MM.1S (cell line): ENCODE measurements at places on chromosomes 7 and 10.

DNA sequence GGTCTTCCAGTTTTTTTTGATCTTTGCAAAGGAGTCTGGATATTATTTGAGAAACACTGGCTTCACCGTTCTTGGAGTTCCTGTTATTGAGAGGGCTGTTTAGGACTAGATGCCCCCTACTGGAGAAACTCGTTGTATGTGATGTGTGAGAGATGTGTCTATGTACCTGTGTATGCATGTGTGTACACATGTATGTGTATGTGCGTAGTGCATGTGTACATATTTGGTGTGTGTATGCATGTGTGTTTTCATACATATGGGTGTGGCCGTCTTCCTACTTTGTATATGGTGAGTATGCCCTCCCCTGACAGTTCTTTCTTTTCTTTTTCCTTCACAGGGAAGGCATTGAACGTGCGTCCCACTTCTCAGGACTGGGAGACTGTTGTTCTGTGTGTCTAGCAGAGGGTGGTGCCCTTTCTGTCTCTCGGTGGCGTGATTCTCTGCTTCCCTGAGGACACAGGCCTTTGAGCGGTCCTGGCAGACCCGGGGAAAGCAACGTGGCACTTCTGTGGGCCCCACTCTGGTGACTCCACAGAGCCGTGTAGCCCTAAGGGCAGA, 3.0 kb upstream of the CALHM3 start:
- DNase-seq, result peak; percentile 81

DNA sequence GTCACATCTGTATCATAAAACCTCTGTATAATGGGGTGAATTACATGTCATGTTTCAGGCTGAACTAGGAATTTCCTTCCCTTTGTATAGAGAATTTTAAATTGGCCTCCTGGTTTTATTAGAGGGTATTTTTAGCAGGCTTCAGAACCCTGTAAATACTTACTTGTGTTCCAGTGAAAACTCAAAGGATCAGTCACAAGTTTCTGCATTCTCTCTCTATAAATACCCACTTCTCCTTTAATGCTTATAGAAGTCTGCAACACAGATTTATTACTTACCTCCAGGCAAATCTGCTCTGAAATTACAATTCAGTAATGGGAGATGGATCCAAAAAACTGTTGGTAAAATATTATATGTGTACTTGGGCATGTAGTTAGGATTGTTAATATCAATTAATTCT, 161.6 kb downstream of the GLI3 start:
- no peak for DNase-seq

DNA sequence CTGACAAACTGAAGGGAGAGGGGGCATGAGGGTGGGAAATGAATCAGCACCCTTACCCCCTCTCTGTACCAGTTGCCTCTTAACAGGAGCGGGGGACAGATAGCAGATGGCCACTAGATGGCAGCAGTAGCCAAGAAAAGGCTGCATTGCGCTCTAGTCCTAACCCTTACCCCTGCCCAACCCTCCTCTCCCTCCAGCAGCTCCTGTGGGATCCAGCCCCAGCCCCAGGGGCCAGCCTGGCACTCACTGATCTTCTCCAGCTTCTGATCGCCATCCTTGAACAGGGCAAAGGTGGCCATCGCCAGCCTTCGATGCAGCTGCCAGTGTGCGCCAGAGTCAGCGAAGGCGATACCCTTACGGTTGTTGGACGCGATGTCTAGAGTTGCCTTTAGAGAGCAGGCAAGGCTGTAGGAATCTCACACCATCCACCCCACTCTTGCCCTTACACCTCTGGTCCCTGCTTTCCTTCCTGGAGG, 2.2 kb downstream of the CYP17A1 start:
- peak; percentile 71 for DNase-seq

DNA sequence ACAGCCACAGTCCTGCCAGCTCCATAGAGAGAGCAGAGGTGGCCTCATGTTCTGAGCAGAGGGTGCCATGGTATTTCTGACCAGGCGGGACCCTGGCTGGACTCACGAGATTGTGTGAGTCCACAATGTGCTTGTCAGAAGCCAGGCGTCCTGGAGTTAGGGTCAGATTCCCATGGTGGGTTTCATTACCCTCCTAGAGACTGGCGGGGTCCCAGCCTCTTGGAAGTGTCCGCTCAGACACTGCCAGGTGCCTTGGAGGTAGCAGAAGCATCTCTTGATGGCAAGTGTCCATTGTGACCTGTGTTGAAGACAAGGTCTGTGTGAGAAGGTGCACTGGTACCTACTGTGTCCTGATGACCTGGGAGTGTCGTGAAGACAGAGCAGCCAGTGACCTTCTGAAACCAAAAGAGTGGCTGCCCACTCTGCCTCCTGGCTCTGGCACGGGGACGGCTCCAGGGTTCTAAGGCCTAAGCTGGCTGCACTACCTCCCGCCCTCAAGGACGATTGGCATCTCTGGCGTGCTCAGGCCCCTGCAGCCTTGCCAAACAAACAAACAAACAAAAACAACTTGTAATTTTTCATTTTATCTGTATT, 56.8 kb downstream of the MGMT start:
- no peak for DNase-seq

DNA sequence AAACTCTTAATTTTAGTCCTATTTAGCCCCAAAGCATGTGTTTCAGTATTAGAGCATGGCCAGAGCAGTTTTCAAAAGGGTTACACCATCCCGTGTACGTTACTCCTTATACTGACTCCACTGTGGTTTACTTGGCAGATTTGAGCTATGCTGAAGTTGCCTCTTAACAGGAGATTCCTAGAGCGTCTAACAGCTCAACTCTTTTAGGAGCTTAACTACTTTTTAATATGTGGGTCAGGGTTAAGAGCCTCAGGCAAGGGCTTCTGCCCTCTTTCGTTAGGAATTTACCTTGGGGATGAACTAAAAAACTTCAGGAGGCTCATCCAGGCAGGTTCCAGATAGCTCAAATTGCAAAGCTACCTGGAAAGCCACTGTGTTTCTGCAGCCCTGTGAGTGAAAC, 674.8 kb upstream of the C7orf33 start:
- DNase-seq, result no peak

DNA sequence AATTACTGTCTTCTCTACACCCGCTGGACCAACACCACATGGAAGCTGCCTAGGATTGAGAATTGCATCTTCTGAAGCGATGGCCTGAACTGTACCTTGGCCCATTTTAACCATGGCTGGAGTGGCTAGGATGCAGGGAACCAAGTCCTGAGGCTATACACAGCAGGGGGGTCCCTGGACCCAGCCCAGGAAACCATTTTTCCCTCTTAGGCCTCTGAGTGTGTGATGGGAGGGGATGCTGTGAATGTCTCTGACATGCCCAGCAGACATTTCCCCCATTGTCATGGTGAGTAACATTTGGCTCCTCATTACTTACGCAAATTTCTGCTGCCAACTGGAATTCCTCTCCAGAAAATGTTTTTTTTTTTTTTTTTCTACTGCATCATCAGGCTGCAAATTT, 822.7 kb downstream of the PCDH15 start:
- no peak for DNase-seq

DNA sequence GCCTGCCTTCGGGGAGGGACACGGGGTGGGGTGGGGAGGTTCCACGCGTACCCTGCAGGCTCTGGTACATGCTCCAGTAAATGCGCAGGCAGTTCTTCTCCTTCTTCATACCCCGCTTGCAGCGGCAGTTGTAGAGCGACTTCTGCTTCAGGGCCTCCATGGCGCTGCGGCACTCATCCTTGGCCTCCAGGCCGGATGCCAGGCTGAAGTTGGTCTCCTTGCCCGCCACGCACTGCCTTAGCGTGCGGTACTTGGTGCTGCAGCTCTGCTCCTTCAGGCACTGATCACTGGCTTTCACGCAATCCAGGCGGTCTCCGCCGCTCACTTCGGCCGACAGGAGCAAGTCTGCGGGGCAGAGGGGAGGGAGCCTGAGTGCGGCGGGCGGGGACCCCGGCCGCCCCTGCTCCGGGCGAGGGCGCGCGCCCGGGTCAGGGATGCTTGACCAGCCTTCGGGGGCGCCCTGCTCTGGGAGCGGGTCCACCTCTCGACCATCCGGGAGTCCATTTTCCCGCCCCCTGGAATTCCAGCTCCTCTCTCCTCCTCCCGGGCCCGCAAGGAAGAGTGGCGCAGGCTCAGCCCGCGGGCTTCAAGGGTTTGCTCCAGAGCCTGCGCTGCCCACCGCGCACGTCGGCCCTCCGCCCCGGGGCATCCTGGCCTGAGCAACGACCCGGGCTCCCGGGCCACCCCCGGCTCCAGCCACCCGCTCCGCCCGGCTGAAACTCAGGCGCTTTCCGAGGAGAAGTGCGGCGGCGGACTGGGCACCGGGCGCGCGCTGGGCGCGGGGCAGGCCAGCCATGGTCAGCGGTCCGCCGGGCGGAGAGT, 2.0 kb downstream of the GFRA1 start:
- DNase-seq, result no peak

DNA sequence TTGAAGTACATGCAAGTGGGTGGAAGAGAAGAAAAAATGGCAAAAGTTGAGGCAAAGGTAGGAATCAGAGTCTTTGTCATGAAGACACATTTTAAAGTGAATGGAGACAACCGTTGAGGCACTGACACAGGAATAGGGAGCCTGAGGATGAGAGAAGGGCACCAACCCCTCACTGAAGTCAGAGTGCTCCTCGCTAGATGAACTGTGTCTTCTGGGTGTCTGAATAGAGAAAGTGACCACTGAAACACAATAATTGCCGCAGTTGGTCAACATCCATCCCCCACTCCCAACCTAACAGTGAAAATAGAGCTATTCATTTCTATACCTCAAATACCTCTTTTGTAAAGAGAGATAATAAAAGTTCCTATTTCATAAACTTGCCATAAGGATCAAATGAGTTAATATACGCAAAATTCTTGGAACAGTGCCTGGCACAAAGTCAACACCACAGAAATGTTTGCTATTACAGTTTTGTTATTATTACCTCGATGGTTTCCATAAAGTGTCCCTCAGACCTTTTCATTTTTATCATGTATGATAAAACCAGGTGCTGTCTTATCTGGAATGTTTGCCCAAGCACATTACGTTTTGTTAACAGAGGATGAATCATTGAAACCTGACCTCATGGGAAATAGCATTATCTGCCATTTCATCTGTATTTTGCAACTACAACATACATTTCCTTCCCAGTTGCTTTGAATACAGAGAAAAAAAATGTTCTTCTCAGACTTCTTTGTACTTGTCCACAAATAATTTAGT, 61.8 kb upstream of the SP4 start:
- DNase-seq, result no peak

GRCh38 chr10:95440038-95440725, 121.0 kb downstream of the SORBS1 start:
- no peak for DNase-seq

DNA sequence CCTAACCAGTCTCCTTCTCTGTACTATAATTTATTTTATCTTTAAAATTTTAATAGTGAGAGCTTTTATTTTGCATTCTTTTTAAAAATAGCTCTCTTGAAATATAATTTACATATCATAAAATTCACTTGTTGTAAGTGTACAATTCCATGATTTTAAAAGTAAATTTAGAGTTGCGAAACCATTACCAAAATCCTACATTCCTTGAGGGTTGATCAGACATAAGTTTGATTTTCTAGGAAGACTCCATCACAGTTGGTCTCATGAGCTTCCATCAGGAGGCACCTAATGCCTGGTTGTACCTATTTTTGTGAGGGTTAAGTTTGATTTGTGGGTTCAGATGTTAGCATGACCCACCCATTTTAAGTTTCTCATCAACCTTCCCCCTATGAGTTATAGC, 108.1 kb downstream of the BMPER start:
- no peak for DNase-seq

GRCh38 chr10:129704225-129704624, 237.2 kb downstream of the MGMT start:
- no peak for DNase-seq

GRCh38 chr10:5640036-5640435, 26.4 kb downstream of the ASB13 start:
- DNase-seq, result no peak

DNA sequence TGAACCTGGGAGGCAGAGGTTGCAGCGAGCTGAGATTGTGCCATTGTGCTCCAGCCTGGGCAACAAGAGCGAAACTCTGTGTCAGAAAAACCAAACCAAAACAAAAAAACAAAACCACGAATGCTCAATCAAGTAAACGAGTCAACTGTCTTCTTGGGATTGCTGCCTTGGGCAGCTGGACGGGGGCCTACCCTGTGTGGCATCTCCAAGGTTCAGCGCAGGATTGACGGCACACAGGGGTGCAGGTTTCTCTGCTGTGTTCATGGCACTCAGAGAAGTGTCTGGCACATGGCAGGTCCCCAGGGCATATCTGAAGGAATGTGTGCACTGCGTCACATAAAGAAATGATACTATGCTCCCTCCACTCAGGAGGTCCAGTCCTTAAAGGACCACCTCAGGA, 25.2 kb upstream of the CRYGN start:
- DNase-seq, result no peak

DNA sequence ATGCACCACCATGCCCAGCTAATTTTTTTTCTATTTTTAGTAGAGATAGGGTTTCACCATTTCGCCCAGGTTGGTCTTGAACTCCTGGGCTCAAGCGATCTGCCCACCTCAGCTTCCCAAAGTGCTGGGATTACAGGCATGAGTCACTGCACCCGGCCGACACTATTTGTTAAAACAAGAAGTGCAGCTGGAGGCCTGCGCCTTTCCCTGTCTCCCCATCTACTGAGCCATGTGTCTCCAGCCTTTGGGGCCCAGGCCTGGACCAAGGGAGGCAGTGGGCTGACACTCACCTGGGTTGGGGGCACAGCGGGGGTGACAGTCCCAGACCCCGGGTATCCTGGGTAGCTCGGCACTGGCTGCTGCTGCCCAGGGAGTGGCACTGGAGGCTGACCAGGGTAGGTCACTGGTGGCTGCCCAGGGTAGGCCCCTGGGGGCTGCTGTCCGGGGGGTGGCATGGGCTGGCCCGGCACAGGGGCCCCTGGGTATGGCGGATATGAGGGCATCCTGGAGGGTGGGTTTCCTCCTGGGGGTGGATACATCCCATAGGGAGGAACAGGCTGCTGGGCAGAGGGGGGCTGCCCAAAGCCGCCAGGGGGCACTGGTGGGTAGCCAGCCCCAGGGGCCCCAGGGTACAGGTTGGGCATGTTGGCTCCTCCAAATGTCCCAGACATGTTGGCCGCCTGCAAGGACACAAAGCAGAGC, 36.3 kb downstream of the PLAC9 start:
- peak; percentile 24 for DNase-seq

- DNase-seq, result no peak
Measured at GRCh38 chr10:77537720-77538373, 99.8 kb downstream of the KCNMA1 start.

DNA sequence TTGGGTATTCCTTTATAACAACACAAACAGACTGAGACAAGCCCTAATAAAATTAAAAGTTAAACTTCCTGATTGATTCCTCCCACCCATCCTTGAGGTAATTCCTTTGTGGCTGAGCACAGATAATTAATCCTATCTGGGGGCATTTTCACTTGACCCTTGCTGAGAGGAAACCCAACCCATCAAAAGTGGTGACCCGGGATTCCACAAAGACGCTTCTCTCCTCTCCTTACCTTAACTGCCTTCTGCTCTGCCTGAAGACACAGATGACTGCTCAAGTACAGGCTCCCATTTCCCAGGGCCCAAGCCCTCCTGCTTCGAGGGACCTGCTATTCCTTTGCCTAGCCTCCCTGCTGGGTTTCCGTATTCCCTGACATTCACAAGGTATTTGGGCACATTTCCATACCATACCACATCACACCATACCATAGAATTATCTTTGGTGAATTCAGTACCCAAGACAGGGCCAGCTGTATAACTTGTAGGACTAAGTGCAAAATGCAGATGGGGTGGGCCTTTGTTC, 9.8 kb upstream of the MAPK8 start:
- DNase-seq, result no peak
